ENCODE measurements at places on chromosomes 1 and 21. TPM values are rescaled to one million over a fixed set of nuclear protein-coding genes. Genes with fewer than 3 reads are reported as not detected.

DNA sequence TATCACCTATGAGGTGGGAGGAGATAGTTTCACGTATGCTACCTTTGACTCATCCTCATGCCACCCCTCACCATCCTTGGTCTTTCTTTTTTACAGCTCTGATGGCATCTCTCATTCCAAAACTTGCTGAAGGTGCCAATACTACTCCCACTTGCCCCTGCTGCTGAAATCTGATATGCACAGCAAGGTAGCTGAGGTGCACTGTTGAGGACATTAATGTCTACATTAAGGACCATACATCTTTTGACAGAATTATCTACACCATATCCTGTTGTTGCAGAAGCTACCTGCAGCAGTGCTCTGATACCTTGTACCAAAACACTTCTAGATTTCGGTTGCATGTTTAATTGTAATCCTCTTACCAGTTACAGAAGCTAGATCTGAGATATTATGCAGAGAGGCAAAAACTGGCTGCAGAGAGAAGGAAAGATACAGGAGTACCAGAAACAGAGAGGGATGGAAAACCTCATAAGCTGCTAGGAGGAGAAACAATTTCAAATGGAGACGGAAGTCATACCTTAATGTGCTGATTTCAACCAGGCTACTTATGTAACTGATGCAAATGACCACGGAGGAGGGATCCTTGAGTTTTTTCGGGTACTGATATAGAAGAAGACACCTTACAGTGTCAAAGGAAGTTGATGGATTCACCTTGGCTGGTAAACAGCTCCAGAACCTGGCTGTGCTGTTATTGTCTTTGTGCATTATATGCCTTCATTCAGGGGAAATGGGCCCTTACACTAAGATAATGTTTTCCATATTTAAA is 19.3 kb upstream of the PTPRC start:
- H3K4me3 ChIP-seq: no peak overlapping the region
- no peaks in the 10 kb centered on the region for H3K27me3 ChIP-seq
- DNase-seq: no peak
- H3K36me3 ChIP-seq: no peaks in the 10 kb centered on the region

DNA sequence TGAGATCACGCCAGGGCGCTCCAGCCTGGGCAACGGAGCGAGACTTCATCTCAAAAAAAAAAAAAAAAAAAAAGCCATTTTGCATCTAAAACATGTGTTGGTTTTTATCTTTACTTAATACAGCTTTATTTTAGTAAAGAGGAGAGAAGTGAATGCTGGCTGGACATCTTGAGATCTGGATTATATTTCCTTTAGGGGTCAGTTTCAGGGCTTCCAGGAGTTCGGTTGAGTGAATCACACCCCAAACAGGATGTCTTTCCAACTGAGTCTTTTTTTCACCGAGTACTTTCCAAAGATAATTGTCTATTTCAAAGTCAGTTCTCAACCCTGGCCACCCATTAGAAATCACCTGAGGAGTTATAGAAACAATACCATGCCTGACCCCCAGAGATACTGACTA is 16.6 kb upstream of the IPP start:
- no peak overlapping the region for H3K4me3 ChIP-seq
- no peaks in the 10 kb centered on the region for H3K36me3 ChIP-seq
- H3K27me3 ChIP-seq: no peaks in the 10 kb centered on the region
- no peaks in the 10 kb centered on the region for H3K4me1 ChIP-seq
- H3K27ac ChIP-seq: no peak overlapping the region
- no peak for DNase-seq

GRCh38 chr1:111629190-111629954 is 9.8 kb downstream of the RAP1A start:
- H3K36me3 ChIP-seq: no peaks in the 10 kb centered on the region
- no peak overlapping the region for H3K4me3 ChIP-seq
- DNase-seq: no peak

DNA sequence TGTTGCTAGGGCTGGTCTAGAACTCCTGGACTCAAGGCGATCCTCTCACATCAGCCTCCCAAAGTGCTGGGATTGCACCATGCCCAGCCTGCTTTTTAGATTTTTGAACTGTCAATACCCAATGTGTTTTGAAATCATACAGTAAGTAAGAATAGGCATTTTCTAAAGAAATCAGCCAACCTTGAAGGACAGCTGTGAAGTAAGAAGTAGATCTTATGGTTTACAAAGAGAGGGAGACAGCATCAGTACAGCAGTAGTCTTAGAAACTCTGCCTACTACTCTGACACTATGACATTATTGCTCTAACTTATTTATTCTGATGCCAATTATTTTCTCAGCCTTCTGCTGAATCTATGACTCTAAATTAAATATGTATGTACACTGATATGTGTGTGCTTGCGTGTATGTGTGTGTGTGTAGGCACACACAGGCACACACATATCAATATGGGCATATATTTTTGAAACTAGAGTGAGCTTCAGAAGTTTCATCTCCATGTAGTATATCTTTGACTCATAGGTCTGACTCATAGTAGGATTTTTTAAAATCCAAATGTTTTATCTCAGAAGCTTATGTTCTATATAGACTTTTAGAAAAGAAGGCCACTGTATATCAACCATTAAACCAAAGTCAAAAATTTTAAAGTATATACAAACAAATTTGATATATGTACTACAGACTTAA is 140.4 kb downstream of the COL24A1 start:
- H3K27ac ChIP-seq: no peak overlapping the region
- H3K4me1 ChIP-seq: no peaks in the 10 kb centered on the region
- no peaks in the 10 kb centered on the region for H3K27me3 ChIP-seq
- H3K4me3 ChIP-seq: no peak overlapping the region
- DNase-seq: no peak

The DR1 gene
- 12.0 TPM for total RNA-seq

Measured in pancreas (tissue), 10 donors.